Urinary bladder (tissue), 4 donors: ENCODE measurements at places on chromosomes 4 and X. TPM values are rescaled to one million over a fixed set of nuclear protein-coding genes. Genes with fewer than 3 reads are reported as not detected.

- DNase-seq: no peak
Observed at GRCh38 chrX:69506617-69507499, 2.7 kb downstream of the NALF2 start.

DNA sequence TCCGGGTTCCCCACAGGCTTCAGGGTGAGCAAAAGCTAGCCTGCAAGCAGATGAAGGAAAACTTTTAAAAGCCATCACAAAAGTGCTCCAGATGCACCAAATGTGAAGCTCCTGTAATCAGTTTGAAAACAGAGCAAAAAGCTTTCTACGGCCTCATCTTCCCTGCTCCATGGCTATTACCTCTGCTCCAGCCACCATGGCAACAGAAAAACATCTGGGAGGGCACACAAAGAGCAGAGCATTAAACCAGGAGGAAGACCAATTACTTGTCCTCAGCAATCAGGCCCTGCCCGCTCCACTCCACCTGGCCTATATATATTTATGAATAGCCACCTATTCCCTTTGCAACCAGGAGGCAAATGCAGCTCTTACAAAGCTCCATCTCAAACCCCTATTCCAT lies 33.6 kb downstream of the TMEM154 start:
- no peak for DNase-seq

- no peak for DNase-seq
Observed at GRCh38 chrX:136386826-136387225, 86.1 kb downstream of the ADGRG4 start.

F8A3 gene
- 1.6 TPM for total RNA-seq

DIPK2B gene
- total RNA-seq: 18.3 TPM

DNA sequence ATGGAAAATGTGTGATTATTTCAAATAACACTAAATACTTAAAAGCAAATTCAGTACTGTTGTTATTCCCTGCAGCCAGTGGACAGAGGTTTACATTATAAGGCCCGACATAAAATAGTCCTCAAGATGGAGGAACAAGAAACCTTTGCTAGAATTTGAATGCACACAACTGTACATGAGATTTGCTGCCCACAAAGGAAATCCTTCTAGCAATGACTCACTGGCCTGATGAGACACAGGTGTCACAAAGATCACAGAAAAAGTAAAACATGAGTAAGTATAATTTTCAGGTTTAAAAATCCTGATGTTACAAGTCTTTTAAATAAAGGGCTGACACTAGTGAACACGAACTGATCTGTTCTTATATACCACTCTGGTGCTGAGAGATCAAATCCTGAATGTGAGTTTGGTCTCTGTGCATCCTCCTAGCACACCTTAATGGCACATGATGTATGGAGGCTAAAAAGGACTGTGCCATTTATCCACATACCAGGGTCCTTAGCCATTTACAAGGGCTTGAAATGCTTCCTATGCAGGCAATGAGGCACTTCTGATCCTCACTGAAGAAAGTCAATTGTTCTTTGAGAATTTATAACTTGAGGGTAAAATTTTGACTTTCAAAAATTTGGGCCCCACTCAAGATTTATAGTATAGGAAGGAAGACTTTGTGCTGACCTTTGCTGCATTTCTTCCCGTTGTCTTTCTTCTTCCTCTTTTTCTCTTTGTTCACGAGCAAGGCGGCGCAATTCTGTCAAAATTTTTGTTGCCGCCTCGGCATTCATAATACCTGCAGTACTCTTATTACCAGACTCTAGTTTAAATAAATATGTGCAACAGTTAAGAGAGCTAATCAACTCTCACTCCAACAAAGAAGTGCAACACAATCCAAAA lies 23.0 kb downstream of the MAP7D3 start:
- no peak for DNase-seq

USP17L11 gene
- total RNA-seq: not detected

DNA sequence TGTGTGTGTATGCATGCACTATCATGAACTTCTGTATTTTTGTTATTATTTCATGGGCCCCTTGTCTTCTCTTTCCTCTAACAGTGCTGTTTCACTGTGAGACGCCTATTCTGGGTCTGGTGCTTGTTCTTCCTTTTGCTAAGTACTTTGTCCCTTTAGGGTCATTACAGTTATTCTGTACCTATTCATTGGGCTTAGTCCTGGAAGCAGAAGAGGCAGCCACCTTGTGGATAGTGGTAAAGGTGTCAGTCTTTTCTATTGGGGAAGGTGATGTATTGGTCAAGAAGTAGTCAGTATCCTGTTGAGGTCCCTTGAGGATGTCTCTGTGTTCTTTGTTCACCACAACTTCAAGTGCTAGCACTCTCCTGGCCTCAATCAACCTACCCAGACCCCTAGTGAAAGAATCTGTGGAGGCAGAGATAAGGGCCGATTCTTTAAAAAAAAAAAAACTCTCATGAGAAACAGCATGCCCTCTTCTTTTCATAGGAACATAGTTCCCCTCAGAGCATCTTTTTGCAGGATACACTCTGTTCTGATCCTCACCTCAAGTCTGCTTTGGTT lies 593.8 kb downstream of the SPRY1 start:
- DNase-seq: no peak

GRCh38 chrX:18896680-18897544 lies 87.0 kb downstream of the PHKA2 start:
- no peak for DNase-seq

DNA sequence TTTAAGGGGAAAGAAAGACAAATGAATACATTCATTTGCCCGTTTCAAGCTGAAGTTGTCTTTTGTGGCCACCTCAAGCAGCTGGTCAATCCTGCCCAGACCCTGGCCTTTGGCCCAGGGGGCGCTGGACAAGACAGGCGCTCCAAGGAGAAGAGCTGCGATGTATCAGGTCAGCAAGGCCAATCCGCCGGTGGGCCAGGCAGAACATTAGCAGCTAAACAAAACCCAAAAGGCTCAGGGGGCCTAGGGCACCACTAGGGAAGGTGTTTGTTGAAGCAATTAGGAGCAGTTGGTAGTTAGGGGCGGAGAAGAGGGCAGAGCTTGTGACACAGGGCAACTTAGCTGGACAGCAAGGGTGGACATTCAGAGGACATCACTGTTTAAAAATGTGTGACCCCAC lies 60.8 kb upstream of the TMEM33 start:
- no peak for DNase-seq

GRCh38 chrX:71128166-71128833 lies 9.9 kb downstream of the MED12 start:
- DNase-seq: no peak

DRP2 gene
- total RNA-seq: 2.7 TPM

DNA sequence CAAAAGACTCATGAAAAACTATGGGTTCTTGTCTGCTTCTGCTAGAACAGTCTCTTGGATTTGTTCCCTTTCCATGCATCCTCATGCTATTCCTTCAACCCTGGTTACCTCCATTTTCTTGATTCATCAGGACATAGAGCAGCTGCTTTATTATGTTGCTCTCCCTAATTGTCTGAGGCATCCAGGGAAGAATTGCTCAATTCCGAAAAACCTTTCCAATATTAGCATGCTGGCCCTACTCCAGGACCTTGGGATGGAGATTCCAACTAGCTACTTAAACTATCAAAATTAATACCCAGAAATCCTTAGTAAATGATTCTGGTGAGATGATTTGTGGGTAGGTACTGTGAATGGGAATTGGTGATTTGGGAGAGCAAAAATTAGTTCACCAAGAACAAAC lies 56.6 kb upstream of the FAM47B start:
- DNase-seq: no peak

- DNase-seq: no peak
Observed at GRCh38 chrX:47749185-47749967, 87.3 kb upstream of the ZNF81 start.

DNA sequence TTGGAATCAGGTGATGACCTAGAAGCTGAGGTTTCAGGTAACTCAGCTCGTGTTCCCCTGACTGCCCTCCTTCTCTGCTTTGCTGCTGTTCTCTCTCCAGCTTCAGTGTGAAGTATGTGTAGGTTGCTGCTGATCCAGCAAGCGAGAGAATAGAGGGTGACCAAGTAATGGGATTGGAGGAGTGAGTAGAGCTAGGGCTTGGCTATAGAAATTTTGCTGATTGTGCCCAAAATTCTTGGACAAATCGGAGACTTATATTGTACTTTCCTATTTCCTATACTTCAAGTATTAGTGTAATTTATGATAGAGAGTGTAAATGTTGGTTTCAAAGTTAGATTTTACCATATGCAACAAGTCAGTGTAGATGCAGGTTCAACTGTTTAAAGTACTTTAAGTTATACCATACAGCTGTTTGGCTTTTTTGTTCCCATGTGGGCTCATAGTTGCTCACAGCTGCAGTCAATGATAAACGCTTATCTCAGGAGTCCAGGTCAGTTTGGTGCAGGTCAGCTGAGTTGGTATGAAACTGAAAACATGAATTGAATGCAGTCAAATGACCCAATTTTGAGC lies 48.0 kb downstream of the RAPGEF2 start:
- DNase-seq: no peak

DNA sequence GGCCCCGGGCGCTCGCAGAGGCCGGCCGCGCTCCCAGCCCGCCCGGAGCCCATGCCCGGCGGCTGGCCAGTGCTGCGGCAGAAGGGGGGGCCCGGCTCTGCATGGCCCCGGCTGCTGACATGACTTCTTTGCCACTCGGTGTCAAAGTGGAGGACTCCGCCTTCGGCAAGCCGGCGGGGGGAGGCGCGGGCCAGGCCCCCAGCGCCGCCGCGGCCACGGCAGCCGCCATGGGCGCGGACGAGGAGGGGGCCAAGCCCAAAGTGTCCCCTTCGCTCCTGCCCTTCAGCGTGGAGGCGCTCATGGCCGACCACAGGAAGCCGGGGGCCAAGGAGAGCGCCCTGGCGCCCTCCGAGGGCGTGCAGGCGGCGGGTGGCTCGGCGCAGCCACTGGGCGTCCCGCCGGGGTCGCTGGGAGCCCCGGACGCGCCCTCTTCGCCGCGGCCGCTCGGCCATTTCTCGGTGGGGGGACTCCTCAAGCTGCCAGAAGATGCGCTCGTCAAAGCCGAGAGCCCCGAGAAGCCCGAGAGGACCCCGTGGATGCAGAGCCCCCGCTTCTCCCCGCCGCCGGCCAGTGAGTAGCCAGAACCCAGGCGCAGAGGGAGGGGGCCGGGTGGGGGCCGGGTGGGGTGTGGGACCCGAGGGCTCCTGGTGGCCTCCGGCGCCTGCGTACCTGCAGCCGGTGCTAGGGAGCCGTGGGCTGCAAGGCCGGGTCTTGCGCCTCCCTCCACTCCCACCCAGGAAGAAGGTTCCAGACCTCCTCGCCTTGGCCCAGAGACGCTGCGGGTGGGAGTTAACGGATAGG lies 534 bp downstream of the MSX1 start:
- DNase-seq: no peak

UGT2B17 gene
- total RNA-seq: not detected

- DNase-seq: no peak
Observed at GRCh38 chrX:134024686-134025377, 39.4 kb upstream of the GPC3 start.
